Right lobe of liver (tissue), 6 donors: ENCODE measurements at places on chromosomes 2 and 18.

DNA sequence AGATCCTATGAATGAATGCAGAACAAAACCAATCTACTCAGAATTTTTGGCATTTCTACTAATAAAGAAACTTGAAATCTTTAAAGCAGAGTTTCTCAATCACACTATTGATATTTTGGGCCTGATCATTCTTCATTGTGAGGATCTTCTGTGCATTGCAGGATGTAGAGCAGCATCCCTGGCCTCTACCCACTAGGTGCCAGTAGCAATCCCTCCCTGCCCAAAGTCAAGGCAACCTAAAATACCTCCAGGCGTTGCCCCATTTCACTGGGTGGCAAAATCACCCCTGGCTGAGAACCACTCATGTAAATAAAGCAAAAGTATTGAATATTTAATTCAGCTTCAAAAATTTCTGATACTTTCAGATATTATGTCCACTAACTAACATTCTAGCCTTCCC is 213.0 kb downstream of the SP3 start:
- DNase-seq: no peak

- DNase-seq: peak; percentile 70
Measured at GRCh38 chr2:160918906-160919503, 241.2 kb upstream of the TANK start.

DNA sequence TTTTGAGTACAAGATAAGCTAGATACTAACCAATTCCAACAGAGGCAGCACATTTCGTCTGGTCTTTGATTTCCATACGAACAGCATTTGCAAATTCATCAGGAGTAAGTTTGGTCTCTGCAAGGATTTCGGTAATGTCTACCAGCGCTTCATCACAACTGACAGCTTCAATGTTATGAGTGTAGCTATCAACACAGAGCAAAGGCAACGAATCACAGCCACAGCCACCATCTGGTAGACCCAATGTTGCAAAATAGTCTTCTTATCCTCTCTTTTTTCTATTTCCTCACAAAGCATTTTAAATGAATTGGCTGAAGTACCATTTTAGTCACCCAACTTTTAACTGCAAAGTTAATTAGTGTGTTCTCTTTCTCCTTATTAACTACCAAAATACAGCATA is 68.3 kb downstream of the REV1 start:
- DNase-seq: no peak

DNA sequence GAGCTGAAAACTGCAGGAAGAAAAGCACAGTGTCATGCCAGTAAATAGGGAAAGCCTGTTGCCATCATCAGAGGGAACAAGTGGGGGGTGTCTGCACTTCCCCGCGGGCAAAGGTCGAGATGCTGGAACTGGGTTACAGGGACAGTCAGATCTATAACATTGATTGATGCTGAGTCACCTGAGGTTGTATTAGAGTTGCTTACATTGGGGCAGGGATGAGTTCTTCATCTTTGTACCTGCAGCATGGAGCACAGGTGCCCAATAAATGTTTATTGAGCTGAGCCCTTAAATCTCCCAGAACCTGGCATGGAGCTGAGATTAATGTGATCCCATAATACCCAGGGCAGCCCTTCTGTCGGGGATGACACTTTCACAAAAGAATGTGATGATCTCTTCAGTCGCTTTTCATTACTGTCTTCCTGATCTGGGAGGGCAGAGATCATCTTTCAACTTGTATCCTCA is 5.9 kb upstream of the RNF152 start:
- peak; percentile 84 for DNase-seq

DNA sequence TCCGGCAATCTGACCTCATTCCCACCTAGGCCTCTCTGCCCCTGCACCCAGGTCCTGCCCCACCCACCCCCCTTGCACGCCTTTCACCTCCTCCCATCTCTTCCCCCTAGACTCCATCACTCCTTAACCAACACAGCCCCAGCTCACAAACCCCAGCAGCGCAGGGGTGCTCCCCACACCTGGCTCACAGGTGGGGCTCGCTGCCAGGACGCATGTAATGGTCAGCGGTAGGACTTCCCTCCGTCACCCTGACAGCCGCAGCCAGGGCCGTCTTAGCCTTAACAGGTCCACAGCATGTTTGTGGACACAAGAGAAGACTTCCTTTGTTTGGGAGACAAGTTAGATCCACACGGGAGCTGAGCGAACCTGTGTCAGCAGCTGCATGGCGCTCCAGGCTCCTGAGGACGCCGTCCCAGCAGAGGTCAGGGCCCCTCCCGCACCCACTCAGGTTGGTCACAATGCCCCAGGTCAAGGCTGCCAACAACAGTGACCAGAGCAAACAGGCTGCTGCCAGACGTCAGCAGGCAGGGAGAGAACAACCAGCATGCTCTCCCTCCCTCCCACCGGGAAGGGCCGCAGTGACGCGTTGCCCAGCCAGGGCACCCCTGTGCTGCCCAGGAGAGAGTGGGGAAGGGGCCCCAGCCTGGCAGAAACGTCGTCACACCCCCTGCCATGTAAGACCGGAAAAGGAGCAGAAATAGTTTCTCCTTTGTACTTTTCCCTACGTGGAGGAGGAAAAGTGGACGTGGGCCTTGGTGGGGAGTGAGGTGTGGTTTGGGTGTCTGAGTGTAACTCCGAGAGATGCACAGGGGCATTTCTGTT is 68.0 kb downstream of the PXDN start:
- DNase-seq: no peak
